ENCODE measurements at places on chromosomes 2 and 18.

GRCh38 chr18:76977108-76977621, 154.8 kb downstream of the ZNF236 start:
- peak; percentile 87 for DNase-seq

DNA sequence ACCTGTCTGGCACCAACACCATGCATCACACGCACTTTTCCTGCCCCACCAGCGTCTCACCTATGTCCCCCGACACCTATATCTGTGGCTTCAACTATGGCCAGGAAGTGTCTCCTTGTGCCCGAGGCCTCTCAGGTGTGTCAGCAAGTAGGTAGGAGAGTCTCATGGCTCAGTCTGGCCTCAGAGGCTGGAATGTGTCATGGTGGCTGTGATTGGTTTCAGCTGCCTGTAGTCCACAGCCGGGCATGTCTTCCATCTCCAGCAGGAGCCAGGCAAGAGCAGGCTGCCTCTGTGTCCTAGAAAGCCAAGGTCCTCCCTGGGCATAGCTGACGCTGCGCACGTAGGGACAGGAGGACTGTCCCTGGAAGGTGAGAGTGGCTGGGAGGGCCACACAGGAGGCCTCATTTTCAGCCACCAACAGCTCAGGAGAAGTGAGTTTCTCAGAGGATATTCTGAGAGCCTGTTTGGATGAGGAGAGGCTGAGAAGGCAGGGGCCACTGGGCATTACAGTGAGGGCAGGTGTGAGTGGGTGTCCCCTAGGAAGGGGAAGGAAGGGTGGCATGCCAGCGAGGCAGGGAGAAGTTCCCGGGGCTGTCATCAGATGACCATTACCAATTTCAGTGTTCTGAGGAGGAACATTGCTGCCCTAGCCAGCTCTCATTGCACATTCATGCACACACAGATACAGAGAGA, 47.2 kb downstream of the SDC1 start:
- no peak for DNase-seq

DNA sequence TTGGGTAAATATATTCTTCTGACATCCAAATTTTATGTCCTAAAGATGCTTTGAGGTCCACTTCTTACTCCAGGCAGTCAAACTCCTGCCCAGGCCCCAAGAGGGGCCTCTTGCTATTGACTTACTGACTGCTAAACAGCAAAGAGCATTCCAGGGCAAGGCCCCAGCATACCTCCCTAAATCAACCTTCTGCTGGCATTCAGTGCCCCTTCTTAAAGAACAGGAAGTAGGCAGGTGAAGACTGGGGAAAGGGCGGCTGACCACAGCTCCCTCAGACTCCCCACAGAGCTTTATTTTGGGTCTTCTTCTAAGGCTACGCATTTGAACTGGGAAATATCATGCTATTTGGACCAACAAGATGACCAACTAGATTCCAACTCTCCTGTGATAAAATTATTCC, 68.9 kb downstream of the USP40 start:
- no peak for DNase-seq

GRCh38 chr2:163347982-163348856, 387.6 kb downstream of the FIGN start:
- DNase-seq = no peak

DNA sequence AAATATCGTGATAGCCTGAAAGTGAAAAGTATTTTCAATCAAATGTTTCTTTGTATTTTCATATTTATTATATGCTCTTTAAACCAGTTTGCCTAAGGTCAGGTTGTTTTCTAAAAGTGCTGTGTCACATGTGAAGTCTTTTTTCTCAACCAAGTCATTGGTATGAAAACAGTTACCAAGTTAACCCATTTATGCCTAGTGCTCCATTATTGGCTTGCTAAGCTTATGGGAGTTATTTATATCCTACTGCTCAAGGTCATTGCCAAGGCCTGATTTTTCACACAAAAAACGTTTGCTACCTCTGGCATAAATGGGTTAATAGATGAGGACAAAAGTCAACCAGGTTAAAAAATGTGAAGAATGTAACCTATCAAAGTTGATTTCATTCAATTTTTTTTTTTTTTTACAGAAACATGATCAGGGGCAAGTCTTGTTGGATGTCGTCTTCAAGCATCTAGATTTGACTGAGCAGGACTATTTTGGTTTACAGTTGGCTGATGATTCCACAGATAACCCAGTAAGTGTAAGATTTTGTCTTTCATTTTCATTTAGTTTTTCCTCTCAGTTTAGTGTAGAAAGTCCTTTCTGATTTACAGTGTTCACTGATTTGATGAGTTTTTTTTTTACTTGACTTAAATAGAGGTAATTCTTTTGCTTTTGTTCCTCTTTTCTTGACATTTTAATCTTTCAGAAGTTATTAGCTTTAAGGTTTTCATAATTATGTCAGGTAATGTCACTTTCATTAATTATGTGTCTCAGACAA, 102.6 kb downstream of the PTPN4 start:
- no peak for DNase-seq

DNA sequence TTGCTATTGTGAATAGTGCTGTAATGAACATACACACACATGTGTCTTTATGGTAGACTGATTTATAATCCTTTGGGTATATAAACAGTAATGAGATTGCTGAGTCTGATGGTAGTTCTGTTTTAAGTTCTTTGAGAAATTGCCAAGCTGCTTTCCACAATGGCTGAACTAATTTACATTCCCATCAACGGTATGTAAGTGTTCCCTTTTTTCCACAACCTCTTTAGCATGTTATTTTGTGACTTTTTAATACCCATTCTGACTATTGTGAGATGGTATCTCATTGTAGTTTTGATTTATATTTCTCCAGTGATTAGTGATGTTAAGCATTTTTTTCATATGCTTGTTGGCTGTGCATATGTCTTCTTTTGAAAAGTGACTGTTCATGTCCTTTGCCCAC, 86.7 kb downstream of the TTC27 start:
- no peak for DNase-seq

DNA sequence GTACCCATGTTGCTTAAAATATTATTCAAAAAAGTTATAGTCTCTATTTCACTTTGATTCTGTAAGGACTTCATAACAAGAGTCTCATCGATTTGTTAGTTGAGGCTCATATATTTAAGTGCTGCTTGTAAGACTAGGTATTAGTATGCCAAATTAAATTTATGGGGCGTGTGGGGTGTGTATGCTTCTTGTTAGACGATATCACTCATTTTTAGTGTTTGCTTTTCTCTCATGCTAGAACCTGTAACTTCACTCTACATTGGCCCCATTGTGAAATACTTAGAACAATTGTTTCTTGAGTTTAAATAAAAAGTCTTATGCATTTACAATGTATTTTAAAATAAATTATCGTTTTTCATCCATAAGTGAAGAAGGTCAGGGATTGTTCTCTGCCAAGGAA, 63.6 kb downstream of the CTNNA2 start:
- DNase-seq = no peak

- DNase-seq = no peak
Observed at GRCh38 chr2:26168785-26169184, 4.1 kb upstream of the GAREM2 start.

GRCh38 chr2:221444106-221444505, 128.0 kb downstream of the EPHA4 start:
- no peak for DNase-seq

GRCh38 chr18:76450452-76451395, 44.3 kb downstream of the ZNF516 start:
- peak; percentile 39 for DNase-seq

GRCh38 chr18:46337271-46337670, 233.1 kb downstream of the HAUS1 start:
- DNase-seq = no peak

DNA sequence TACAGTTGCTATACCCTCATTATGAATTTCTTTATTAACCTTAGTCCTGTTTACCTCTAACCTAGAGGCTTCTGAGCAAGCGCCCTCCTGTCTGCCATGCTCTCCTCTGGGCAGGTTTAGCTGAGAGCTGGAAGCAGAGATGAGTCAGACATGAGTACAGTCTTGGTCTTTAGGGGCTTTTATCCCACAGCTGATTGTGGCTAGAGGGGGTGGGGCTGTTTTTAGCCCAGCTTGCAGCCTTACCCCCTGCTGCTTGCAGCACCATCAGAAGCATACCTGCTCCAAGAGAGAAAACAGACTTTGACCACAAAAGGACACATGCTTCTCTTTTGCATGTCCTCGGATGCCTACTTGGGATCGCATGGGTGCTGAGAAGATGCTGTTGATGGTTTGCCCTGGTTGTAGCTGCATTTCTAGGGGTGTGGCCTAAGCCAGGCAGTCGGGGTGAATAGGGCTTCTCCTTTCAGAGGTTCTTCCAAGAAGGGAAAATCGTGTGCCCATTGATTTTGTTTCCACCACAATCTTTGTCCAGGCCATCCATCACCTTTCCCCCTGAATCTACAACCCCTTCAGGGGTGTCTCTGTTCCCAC, 115.0 kb upstream of the LGALSL start:
- no peak for DNase-seq

GRCh38 chr2:143205106-143205764, 76.0 kb downstream of the ARHGAP15 start:
- DNase-seq = no peak

GRCh38 chr2:180520206-180520605, 460.2 kb upstream of the UBE2E3 start:
- peak; percentile 69 for DNase-seq

DNA sequence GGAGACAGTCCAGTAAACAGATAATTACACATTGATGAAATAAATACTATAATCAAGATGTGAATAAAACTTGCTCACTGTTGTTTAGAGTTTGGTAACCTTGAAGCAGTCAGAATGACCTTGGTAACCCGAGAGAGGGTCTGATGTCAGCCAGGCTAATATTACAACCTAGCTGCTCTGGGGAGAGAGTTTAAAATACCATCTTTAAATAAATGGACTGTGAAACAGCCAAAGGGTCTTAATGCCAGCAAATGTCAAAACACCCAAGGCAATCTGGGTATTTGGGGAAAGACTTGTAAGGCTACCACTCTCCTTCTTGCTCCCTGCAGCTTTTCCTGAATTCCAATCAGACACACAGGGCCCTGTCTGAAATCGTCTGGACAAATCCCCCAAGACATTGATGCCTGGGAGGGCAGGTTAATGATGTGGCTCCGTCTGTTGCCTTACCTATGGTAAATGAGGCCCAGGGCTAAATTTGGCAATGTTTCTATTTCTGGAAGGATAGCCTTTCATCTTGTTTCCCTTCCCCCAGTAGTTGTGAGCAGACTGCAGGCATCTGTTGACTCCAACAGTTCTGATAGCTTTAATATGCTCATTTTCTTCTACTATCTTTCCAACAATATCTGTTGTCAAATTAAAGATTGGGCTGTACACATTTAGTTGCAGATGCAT, 43.0 kb upstream of the ITGB6 start:
- no peak for DNase-seq

DNA sequence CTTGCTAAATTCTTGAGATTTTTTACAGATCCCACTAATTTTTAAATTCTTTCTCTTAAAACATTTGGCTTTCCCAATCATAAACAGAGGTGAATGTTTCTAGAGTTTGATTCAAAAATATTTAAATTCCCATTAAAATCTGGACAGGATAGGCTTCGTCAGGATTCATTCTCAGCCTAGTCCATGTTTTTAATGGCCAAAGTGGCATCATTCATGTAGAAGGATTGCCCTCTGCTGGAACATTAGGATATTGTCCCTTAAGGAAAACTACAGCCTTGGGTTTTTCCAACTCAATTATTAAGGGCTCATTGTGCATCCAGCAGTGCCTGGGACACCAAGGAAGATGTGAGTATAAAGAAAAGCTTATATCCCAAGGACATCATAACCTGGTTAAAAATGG, 71.7 kb downstream of the TPGS2 start:
- peak; percentile 48 for DNase-seq

DNA sequence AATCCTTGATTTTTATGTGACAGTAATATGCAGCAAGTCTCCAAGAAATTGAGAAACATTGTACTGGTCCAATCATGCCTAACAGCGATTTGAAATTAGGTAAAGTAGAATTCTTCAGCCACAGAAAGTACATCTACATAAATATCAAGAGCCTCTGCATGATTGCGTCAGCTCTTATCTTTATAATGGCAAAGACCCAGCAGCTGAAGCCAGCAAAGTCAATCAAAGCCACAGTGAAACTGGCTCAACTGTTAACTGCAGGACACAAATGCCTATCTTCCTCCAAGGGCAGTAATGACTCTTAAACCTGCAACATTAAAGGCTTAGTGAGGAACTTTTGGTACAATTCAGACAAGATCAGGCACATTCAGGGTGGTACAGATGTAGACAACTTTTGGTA, 102.5 kb downstream of the BARD1 start:
- no peak for DNase-seq

- DNase-seq = no peak
Observed at GRCh38 chr2:52698408-52698807, 1069.2 kb upstream of the CHAC2 start.

DNA sequence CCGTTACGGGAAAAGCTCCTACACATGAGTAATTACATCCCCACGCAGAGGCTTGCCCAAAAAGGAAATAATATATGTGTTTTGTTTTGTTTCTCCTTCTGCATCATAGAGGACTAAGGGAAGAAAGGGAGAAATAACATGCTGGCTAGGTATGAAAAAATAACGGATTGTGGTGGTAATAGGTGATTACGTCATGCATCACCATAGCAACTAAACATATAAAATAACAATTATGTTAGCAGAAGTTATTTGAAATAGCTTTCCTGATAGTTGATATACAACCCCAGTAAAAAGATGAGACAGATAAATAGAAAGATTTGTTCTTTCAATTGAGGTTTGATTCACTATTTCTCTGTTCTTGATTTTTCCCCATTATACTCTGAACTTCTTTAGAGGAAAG, 518.0 kb downstream of the ZNF516 start:
- DNase-seq = no peak

DNA sequence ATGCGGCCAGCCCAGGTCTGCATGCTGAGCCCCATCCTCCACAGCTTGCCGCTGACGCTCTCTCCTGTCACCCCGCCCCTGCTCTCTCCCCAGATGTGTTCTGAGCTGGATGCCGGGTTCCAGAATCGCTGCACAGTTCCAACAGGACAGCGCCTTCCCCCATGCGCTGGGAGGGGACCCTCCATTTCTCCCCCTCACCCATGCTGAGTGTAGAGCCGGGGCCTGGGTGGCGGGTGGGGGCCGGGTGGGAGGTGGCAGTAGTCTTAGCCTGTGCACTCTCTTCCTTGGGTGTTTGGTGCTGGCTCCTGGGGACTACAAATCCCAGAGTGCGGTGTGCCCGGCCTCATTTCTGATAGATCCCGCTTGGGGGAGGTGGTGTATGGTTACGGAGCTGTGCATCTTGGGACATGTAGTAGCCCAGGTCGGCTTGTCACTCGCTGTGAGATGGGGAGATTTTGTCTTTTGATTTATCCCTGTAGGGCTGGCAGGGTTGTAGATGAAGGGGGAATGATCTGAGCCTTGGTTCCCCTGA, 6.8 kb downstream of the DNAJB2 start:
- no peak for DNase-seq
